ENCODE measurements at places on chromosomes 16 and 17.

DNA sequence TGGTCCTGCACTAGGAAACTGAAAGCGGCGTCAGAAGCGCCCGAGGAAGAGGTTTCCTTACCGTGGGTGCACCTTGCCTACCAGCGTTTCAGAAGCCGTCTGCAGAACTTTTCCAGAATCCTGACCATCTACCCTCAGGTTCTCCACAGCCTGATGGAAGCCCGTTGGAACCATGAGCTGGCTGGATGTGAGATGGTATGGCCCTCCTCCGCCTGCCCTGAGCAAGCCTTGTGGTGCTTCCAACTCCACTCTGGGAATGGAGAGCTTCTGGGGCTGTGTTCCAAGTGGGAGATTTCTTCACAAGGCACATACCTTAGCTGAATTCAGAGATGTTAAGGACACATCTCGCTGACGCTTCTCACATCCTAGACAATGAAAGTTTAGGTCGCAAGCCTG lies 51.8 kb upstream of the ENDOV start:
- DNase-seq = no peak

GRCh38 chr16:83945587-83945986 lies 7.5 kb upstream of the OSGIN1 start:
- no peak for DNase-seq

- no peak for DNase-seq
Observed at GRCh38 chr17:66541461-66542128, 239.2 kb downstream of the PRKCA start.

GRCh38 chr17:2029911-2030778 lies at the start of gene DPH1:
Gene DPH1, plus strand, starts transcription at chr17:2030153. Its CDS starts 17 bp downstream, at chr17:2030170.
- DNase-seq = peak; percentile 85

DNA sequence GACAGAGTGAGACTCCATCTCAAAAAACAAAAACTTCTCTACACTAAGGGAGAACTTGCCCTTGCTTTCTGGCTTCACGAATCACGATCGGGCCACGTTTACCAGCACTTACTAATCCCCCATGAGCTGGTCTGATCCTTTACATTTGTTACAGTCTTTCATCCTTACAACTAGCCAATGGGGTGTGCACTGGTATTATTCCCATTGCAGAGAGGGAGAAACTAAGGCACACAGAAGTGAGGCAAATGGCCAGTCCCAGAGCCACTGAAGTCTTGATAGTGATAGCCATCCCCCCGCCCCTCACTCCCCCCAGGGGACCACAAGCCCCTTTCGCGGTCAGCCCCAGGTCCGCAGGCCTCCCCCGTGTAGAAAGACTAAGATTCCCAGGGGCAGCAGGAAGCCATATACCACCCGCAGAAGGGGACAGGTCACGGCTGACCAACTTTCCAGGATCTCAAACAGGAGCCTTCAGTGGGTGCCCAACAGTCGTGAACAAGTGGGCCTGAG lies 868 bp downstream of the NATD1 start:
- DNase-seq = no peak

Data from CD4-positive, alpha-beta T cell treated with Interleukin-15 for 4 hours (primary cell).